AG20443 (cell line): ENCODE measurements at places on chromosomes 11 and 22.

DNA sequence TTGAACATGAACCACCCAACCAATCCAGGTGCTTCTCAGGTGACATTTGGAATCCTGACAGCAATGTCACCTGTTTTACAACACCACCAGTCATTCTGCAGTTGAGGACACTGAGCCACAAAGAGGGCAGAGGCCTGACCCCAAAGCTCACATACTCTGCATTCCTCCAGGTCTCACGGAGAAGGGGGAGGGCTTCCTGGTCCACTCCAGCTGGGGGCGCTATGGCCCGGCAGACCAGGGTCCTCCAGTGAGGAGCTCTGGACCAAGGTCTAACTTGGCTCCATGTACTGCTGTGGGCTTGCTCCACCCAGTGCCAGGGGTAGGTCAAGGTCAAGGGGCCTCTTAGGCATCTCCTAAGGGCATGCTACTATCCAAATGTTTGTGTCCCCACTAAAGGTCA is 1.5 kb upstream of the PNPLA3 start:
- DNase-seq, result no peak

DNA sequence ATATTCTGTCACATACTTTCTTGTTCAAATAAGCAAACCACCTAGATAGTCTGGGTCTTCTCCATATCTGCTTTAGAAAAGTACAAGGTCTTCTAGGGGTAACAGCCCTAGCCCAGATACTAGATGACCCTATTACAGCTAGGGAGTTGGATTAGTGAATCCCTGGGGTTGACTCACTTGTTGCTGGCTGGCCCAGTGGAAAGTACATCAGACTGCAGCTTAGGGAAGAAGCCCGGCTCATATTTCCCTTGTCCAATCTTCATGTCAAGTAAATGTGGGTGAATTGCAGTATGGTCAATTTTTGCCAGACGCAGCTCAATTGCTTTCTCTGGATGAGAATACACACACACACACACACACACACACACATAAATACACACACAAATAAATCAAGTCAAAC is 79.1 kb upstream of the SCUBE2 start:
- peak; percentile 44 for DNase-seq

- peak; percentile 92 for DNase-seq
Measured at GRCh38 chr11:62786318-62787004, 741 bp upstream of the TMEM179B start.

- no peak for DNase-seq
Measured at GRCh38 chr11:62513626-62514025, 33.0 kb downstream of the AHNAK start.

- DNase-seq, result no peak
Measured at GRCh38 chr11:120029321-120029720, 108.6 kb downstream of the TRIM29 start.

GRCh38 chr22:47060718-47061117 is 298.3 kb downstream of the TBC1D22A start:
- no peak for DNase-seq

DNA sequence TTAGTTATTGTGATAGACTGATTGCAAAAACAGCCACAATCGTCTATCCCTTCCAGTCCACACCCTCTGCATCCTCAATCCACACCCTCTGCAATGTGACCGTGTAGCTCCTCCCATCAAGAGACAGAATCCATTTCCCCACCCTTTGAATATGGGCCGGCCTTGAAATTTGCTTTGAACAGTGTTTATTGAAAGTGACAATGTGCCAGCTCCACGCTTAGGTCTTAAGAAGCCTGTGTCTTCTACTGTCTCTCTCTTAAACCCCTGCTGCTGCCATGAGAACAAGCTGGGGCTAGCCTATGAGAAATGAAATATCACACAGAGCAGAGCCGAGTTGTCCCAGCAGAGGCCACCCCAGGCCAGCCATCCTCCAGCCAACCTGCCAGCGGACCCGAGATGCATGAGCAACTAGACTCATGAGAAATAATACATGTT is 22.3 kb upstream of the MICAL2 start:
- peak; percentile 73 for DNase-seq

GRCh38 chr22:31138126-31138525 is 2.2 kb downstream of the PLA2G3 start:
- no peak for DNase-seq

- DNase-seq, result peak; percentile 86
Measured at GRCh38 chr11:35111161-35112055, 27.6 kb upstream of the CD44 start.

DNA sequence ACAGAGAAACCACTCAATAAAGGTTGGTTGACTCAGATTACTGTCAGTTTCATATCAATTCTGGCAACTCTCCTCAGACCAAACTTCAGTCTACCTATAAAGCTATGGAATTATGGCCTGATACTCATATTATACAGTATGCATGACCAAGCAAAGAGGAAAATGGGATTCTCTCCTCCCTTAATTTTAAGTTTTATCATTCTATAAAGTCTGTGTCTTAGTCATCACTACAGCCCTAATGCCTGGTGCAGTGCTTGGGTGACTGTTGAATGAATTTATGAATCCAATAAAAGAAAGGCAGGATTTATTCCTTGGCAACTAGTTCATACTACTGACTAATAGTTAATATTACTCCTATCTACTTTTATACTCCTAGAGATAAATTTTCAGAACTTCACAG is 37.6 kb upstream of the GRAMD1B start:
- no peak for DNase-seq

- no peak for DNase-seq
Measured at GRCh38 chr11:10584071-10584501, 15.6 kb upstream of the LYVE1 start.

GRCh38 chr11:113481672-113482071 is 6.5 kb upstream of the DRD2 start:
- no peak for DNase-seq

DNA sequence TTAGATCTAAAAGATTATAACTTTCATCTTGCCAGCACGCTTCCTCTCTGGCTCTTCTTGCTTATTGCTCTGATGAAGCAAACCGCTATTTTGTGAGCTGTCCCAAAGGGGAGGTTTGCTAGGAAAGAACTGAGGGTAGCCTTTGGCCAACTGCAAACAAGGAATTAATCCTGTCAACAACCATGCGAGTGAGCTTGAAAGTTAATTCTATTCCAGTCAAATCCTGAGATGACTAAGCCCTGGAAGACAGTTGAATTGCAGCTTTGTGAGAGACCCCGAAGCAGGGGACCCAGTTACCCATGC is 10.3 kb upstream of the RNF141 start:
- no peak for DNase-seq

DNA sequence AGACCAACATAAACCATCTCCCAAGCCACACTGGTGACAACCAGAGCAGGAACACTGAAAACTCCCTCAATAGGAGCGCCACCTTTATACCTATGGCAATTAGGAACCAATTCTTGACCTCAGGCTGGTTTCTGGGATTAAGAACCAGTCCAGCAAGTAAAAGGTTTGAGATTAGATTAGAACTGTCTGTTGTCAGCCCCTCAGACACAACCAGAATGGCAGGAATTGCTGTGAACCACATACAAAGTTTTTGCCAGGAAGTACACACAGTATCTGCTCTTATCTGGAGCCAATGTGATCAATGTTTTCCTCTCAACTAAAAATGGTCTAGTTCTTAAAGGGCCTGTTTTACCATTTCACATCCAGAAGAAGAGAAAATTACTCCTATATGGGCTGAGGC is 55.2 kb downstream of the RBFOX2 start:
- no peak for DNase-seq

DNA sequence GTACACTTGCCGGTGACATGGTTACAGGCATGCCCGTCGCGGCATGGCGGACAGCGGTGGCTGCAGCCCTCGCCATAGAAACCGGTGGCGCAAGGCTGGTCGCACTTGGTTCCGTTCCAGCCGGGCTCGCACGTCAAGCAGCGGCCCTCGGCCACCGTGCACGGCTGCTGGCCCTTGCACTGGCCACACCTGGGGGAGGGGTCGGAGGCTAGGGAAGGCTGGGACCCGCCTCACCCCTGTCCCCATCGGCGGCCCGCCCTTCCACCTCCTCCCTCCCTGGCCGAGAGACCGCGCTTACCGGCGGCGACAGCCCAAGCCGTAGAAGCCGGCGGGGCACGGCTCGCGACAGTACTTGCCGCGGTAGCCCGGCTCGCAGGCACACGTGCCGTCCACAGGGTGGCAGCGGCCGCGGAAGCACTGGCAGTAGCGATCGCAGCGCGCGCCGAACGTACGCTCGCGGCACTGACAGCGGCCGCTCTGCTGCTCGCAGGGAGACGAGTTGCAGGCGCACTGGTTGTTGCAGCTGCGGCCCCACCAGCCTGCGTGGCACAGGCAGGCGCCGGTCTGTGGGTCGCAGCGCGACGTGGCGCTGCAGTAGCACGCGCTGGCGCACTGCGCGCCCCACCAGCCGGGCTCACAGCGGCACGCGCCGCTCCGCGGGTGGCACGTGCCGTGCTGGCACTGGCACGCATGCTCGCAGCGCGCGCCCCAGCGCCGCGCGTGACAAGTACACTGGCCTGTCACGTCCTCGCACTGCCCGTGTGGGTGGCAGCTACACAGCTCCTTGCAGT is 6.7 kb downstream of the SCARF2 start:
- DNase-seq, result peak; percentile 64

- no peak for DNase-seq
Measured at GRCh38 chr11:125124618-125124992, 13.2 kb upstream of the TMEM218 start.

- DNase-seq, result peak; percentile 94
Measured at GRCh38 chr22:41048791-41049717, 43.3 kb upstream of the EP300 start.

DNA sequence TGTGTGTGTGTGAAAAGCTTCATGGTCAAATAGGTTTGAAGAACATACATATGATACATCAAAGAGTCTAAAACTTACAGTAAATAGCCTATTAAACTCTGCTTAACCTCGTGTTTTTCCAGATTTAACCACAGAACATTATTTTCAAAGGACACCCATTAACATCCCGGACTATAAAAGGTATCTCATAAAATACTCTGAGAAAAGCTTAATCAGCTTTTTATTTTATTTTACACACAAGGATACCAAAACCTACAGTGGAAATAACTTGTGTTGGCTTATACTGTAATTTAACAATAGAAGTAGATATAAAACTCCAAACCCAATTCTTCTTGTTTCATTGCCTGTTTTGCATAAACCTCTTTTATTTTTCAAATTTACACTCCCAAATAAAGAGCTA is 49.8 kb upstream of the CHRNA10 start:
- no peak for DNase-seq

DNA sequence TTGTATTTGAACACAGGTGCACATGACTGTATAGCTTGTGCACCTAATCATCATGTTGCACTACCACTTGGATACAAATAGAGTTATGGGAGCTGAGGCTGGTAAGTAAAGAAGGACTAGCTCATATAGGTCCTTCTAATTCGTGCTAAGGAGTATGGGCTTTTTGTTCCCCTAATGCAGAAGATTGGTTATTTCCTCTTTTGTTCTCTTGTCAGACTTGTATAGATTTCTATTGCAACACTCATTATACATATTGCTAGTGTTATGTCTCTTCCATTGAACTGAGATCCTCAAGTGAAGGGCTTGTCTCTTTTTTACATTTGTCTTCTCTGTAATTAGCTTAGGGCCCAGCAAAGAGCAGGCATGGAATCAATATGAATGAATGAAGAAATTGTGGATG is 54.1 kb upstream of the ARHGAP20 start:
- no peak for DNase-seq

DNA sequence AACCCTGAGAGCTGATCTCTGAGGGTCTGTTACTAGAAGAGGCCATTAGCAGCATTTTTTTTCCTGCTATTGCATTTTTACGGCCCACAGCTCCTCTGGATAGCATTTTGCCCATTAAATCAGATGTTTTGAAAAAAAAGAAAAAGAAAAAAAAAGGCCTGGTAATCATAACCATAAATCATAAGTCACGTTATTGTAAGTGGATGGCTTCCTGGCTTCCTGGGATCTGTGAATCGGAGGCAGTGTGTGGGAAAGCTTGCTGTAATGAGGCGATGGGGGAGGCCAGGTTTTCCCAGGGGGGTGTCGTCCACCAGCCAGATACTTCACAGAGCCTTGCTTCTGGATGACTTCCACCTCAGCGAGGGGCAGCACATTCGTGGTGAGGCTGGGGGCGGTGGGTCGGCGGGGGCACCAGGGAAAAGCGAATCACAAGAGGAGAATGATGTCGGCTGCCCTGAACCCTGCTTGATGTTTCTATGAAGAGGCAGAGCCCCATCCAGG is 106.5 kb upstream of the SYT13 start:
- no peak for DNase-seq

- no peak for DNase-seq
Measured at GRCh38 chr22:28381429-28382167, 298.0 kb downstream of the TTC28 start.

- DNase-seq, result no peak
Measured at GRCh38 chr22:33397381-33397907, 339.3 kb upstream of the SYN3 start.

DNA sequence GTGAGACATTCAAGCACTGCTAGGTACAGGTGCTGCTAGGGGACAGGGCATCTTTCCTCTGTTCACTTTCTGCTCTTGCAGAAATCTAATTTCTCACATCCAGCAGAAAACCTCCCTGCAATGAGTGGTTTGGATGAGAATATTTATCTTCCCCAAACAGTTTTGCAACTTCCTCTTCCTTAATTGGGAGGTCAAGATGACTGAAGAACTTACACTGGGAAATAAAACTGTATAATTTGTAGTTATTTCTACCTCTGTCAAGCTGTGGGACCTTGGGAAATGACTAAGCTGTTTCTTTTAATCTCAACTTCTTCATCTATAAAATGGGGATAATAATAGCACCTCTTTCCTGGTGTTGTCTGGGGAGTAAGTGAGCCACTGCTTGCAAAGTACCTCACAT is 69.8 kb downstream of the PRR5L start:
- DNase-seq, result peak; percentile 31

- no peak for DNase-seq
Measured at GRCh38 chr11:109426442-109427240, 4.7 kb downstream of the C11orf87 start.

GRCh38 chr11:10809373-10810160 is 841 bp upstream of the EIF4G2 start:
- peak; percentile 75 for DNase-seq

DNA sequence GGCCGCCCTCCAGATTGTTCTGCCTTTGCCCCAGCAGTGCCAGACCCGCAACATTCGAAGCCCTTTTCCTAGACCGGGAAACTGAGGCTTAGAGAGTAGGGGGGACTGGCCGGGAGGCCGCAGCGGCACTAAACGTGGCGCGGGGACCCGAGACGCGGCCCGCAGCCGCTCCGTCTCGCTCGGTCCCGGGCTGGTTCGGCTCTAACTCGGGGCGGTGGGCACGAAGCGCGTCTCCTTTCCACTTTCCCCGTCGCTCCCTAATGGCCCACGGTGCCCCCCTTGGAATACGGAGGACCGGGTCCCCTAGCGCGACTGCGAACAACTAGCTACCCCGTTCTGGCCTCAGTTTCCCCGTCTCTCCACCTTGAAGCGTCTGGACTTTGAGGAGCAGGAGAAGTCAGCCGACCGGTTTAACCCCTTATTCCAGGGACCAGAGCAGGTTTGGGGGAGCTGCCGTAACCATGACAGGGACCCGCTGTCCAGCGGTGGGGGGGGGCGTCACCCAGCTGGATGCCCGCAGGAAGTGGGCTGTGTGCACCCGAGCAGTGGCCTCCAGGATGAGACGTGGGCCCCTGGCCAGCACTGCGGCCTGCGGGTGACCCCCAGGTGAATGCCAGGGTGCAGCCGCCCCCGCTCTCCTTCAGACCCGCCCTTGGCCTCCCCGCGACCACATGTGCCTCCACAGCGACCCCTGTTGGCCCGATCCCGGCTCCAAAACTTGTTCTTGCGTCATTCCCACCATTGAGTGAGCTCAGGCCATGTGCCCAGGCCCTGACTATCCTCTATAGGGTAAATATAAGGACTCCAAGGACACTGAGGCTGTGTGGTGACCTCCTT is 1.1 kb downstream of the CDC42EP1 start:
- peak; percentile 92 for DNase-seq
